ENCODE measurements at places on chromosomes 1 and 21.
A peak's percentile ranks its signal among the peaks of the same experiment; 100 is the strongest.

- no peak overlapping the region for H3K4me3 ChIP-seq
- peaks cover 6% of the 10 kb centered on the region for H3K27me3 ChIP-seq
- DNase-seq, result no peak
Observed at GRCh38 chr1:224524679-224525078, 90.1 kb upstream of the WDR26 start.

GRCh38 chr1:185015631-185016030 is 29.7 kb upstream of the RNF2 start:
- H3K4me3 ChIP-seq, result no peak overlapping the region
- DNase-seq, result no peak
- H3K4me1 ChIP-seq, result peaks cover 3% of the 10 kb centered on the region
- H3K36me3 ChIP-seq, result no peaks in the 10 kb centered on the region
- H3K27me3 ChIP-seq, result peaks cover 9% of the 10 kb centered on the region

GRCh38 chr1:216888731-216889130 is 165.5 kb upstream of the ESRRG start:
- H3K36me3 ChIP-seq, result no peaks in the 10 kb centered on the region
- no peak for DNase-seq
- no peaks in the 10 kb centered on the region for H3K4me1 ChIP-seq
- H3K4me3 ChIP-seq, result no peak overlapping the region
- no peaks in the 10 kb centered on the region for H3K27me3 ChIP-seq

- no peak for DNase-seq
- no peak overlapping the region for H3K4me3 ChIP-seq
- peaks cover 4% of the 10 kb centered on the region for H3K4me1 ChIP-seq
- H3K36me3 ChIP-seq, result no peaks in the 10 kb centered on the region
- peaks cover 35% of the 10 kb centered on the region for H3K27me3 ChIP-seq
Observed at GRCh38 chr1:202210385-202210784, 16.8 kb downstream of the LGR6 start.

DNA sequence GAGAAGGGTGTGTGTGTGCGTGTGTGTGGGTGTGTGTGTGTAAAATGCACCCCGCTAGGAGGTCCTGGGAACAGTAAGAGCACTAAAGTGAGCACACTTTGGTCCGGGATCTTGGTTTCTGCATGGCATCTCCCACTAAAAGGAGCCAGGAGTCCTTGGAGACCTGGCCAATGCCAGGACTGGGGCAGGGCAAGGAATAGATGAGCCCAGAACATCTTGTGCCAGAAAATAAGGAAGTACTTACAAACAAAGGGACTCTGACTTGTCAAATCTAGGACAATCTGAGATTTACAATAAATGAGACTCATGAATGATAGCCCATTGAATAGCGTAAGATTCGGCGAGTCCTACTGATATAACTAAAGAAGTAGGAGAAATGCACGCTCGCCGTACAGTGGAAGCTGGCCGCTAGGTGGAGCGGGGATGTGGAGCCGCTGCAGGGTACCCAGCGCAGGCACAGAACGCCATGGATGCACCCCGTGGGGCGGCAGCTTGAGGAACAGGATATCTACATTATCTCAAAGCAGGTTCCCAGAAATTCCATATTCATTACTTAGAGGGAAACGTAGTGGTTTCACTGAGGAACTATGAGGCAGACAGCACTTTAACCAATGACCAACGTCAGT is 7.1 kb downstream of the SLC37A1 start:
- H3K4me3 ChIP-seq, result no peak overlapping the region
- peaks cover 30% of the 10 kb centered on the region for H3K36me3 ChIP-seq
- peaks cover 36% of the 10 kb centered on the region for H3K4me1 ChIP-seq
- H3K27me3 ChIP-seq, result no peaks in the 10 kb centered on the region
- H3K27ac ChIP-seq, result peak overlapping the region; percentile 100

GRCh38 chr1:21937372-21938121 is 437 bp upstream of the HSPG2 start:
- H3K36me3 ChIP-seq, result no peaks in the 10 kb centered on the region
- peak overlapping the region; percentile 88 for H3K4me3 ChIP-seq
- peaks cover 12% of the 10 kb centered on the region for H3K4me1 ChIP-seq
- peak overlapping the region; percentile 5 for H3K27ac ChIP-seq
- peak; percentile 61 for DNase-seq

DNA sequence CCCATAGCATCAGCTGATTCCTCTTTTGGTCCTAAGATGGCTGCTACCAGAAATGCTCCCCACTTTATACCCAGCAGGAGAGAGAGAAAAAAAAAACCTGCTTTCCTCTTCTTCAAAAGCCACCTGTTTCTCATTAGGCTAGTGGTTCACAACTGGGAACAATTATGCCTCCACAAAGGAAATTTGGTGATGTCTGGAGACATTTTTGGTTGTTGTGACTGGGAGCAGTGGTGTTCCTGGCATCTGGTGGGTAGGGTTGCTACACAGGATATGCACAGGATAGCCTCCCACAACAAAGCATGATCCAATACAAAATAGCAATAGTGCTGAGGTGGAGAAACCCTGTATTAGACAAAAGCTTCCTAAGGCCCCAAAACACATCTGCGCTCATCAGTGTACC is 38.5 kb upstream of the SGIP1 start:
- DNase-seq, result no peak
- no peaks in the 10 kb centered on the region for H3K36me3 ChIP-seq
- no peak overlapping the region for H3K4me3 ChIP-seq
- H3K27ac ChIP-seq, result no peak overlapping the region

- H3K36me3 ChIP-seq, result peaks cover 14% of the 10 kb centered on the region
- H3K27me3 ChIP-seq, result no peaks in the 10 kb centered on the region
Observed at GRCh38 chr1:20936621-20937020, 149.5 kb upstream of the HP1BP3 start.

DNA sequence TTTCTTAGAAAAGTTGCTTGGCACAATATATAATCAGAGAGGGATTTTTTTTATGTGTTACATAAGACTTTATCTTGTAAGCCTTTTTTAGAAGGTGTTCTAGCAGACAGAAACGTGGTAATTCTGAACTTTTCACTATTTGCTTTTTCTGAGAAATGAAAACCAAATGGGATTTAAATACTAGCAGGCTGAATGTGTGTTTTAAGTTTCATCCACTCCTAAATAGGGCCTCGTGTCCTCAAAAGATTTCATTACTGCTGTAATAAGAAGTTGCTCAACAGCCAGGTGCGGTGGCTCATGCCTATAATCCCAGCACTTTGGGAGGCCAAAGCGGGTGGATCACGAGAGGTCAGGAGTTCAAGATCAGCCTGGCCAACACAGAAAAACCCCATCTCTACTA is 44.7 kb upstream of the FMO2 start:
- no peak overlapping the region for H3K4me3 ChIP-seq
- peaks cover 7% of the 10 kb centered on the region for H3K27me3 ChIP-seq
- H3K4me1 ChIP-seq, result no peaks in the 10 kb centered on the region

- H3K27me3 ChIP-seq, result no peaks in the 10 kb centered on the region
- peaks cover 17% of the 10 kb centered on the region for H3K36me3 ChIP-seq
- no peak for DNase-seq
- no peak overlapping the region for H3K27ac ChIP-seq
- H3K4me3 ChIP-seq, result no peak overlapping the region
Observed at GRCh38 chr1:17027403-17027802, 15.7 kb upstream of the ATP13A2 start.

DNA sequence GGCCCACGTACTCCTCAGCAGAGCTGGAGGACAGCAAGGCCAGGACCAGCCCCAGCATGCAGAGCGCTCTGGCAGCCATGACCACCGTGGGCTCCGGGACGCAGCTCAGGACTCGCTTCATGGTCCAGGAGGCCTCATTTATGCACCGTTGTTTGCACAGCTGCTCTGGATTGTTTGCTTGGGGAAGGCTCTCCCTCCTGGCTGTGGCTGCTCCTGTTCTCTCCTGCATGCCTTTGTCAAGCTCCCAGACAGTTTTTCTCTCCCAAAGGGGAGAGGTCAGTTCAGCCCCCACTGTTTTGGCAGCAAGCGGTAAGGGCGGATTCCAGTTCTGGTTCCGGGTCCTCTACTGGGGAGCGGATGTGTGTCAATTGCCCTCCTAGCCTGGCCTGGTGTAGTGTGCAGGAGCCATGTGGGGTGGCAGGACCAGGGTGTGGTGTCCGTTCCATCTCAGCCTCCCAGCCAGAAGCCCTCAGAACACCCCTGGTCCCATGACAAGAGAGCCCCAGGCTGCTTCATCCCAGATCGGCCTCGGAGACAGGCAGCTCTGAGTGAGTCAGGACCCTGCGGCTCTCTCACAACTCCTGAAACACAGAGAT is at the start of gene TFF3:
Gene TFF3, minus strand, starts transcription at position 114 of the 596 bp plus-strand sequence. Its CDS starts 35 bp downstream, at position 79.
- no peak within 1 kb of the TSS for H3K4me3 ChIP-seq
- peaks cover 2% of the 10 kb centered on the region for H3K27me3 ChIP-seq
- no peaks in the 10 kb centered on the region for H3K36me3 ChIP-seq
- H3K27ac ChIP-seq, result no peak within 1 kb of the TSS

GRCh38 chr1:30906631-30907441 is 1.7 kb downstream of the SDC3 start:
- H3K4me1 ChIP-seq, result peaks cover 21% of the 10 kb centered on the region
- H3K27me3 ChIP-seq, result peaks cover 37% of the 10 kb centered on the region
- peak overlapping the region; percentile 71 for H3K4me3 ChIP-seq
- peaks cover 2% of the 10 kb centered on the region for H3K36me3 ChIP-seq
- DNase-seq, result no peak

GRCh38 chr21:16522548-16522947 is 792.8 kb downstream of the USP25 start:
- DNase-seq, result no peak
- H3K27me3 ChIP-seq, result no peaks in the 10 kb centered on the region
- H3K36me3 ChIP-seq, result no peaks in the 10 kb centered on the region
- no peaks in the 10 kb centered on the region for H3K4me1 ChIP-seq

DNA sequence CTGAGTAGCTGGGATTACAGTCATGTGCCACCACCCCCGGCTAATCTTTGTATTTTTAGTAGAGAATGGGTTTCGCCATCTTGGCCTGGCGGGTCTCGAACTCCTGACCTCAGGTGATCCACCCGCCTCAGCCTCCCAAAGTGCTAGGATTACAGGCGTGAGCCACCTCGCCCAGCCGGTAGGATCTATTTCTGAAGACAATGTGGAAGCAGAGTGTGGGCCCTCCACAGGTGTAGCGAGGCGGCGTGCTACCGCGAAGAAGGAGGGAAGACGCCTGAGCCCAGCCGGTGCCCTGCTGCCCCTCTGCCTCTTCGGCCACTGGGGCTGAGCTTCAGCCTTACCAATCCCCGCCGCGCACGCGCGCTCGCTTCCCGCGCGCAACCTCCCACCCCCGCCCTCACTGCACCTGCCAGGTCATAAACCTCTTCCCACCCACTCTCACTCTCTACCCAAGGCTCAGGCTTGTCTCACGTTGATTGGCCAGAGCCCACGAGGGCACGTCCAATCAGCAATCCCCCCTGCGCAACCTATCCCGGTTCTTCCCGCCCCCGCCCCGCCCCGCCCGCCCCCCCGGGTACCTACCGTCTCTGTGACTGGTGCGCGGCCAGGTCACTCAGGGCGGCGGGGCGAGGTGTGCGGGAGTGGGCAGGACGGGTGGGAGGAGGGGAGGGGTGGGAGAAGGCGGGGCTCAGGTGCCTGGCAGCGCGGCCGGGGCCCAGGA is 409 bp upstream of the HOOK1 start:
- H3K4me3 ChIP-seq, result no peak overlapping the region
- peaks cover 3% of the 10 kb centered on the region for H3K4me1 ChIP-seq
- peak; percentile 66 for DNase-seq
- no peaks in the 10 kb centered on the region for H3K36me3 ChIP-seq
- peaks cover 4% of the 10 kb centered on the region for H3K27me3 ChIP-seq
- H3K27ac ChIP-seq, result peak overlapping the region; percentile 45

- no peaks in the 10 kb centered on the region for H3K4me1 ChIP-seq
- H3K4me3 ChIP-seq, result no peak overlapping the region
- H3K27ac ChIP-seq, result no peak overlapping the region
- no peaks in the 10 kb centered on the region for H3K36me3 ChIP-seq
Observed at GRCh38 chr1:14507262-14507661, 91.2 kb upstream of the KAZN start.

- no peaks in the 10 kb centered on the region for H3K27me3 ChIP-seq
- H3K4me1 ChIP-seq, result peaks cover 8% of the 10 kb centered on the region
- H3K27ac ChIP-seq, result no peak overlapping the region
Observed at GRCh38 chr1:108557296-108557695, 2.6 kb upstream of the EEIG2 start.

Measured in memory B cell (primary cell).